ENCODE measurements at places on chromosomes 1 and 21.

- DNase-seq: no peak
Observed at GRCh38 chr1:22120469-22120790, 22.5 kb downstream of the WNT4 start.

GRCh38 chr1:229204921-229205777 lies 65.8 kb upstream of the RAB4A start:
- DNase-seq: no peak

- no peak for DNase-seq
Observed at GRCh38 chr1:22111620-22112019, 31.3 kb downstream of the WNT4 start.

- no peak for DNase-seq
Observed at GRCh38 chr1:101178688-101179491, 57.9 kb upstream of the S1PR1 start.

All from activated CD4-positive, alpha-beta memory T cell treated with anti-CD3 and anti-CD28 coated beads, Interleukin-2, amount 10 ng/mL, durations not matched to agents 7 days and 5 days (primary cell).